ENCODE measurements at places on chromosomes 11 and 22.

DNA sequence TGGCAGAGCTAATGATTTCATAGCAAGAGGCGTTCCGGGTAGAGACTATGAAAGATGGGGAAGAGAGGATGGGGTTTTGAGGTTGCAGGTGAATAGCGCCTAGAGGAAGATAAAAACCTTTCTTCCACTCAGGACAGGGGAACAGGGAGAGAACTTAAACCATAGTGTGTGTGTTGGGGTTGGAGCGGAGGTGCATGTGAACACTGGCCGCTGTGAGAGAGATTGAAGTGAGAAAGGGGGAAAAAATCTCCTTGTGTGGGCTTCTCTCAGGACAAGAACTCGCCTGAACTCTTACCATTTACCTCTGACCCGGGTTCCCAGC, 3.4 kb downstream of the BSX start:
- DNase-seq: no peak

- DNase-seq: no peak
Observed at GRCh38 chr11:108871152-108871551, 206.3 kb downstream of the DDX10 start.

DNA sequence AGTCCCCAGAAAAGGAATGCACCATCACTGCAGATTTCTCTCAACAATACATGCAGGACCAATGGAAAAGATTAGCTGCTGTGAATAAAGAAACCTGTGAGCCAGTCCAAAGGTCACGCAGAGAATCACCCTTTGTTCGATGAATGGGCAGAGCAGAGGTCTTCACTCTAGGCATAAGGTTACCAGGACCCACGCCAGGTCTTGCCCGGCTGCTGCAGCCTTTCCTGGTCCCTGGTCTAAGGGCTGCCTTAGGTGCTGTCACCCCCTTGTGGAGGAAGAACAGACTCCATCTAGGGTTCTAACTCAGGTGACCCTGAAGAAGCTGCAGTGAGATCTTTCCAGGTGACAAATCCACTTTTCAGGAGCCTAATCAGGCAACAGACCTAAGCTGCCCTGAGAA, 29.0 kb upstream of the NAP1L4 start:
- peak; percentile 64 for DNase-seq

GRCh38 chr22:20663137-20663828, 110.6 kb upstream of the SERPIND1 start:
- DNase-seq: no peak

- no peak for DNase-seq
Observed at GRCh38 chr22:38043151-38044039, 13.8 kb upstream of the PICK1 start.

DNA sequence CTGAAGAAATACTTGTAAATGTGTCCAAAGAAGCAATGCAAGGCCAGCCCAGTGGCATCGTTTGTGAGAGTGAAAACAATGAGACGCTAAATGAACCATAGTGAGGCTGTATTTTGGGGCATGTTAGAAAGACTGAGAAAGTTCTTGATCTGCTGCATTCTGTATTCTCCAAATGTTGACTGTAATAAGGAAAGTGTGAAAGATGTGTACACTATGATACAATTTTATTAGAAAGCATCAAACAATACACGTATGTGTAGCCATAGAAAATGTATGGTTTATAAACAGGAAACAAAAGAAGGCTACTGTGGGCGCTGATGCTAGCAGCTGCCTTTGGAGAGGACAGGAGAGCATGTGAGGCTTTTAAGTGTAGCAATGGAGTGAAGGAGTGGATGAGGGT, 233.5 kb upstream of the E2F8 start:
- DNase-seq: no peak

GRCh38 chr11:130509942-130510341, 61.5 kb downstream of the ADAMTS15 start:
- DNase-seq: no peak

GRCh38 chr11:112650527-112650926, 310.7 kb upstream of the NCAM1 start:
- DNase-seq: no peak

- DNase-seq: no peak
Observed at GRCh38 chr11:60918939-60919265, 4.9 kb downstream of the TMEM109 start.

DNA sequence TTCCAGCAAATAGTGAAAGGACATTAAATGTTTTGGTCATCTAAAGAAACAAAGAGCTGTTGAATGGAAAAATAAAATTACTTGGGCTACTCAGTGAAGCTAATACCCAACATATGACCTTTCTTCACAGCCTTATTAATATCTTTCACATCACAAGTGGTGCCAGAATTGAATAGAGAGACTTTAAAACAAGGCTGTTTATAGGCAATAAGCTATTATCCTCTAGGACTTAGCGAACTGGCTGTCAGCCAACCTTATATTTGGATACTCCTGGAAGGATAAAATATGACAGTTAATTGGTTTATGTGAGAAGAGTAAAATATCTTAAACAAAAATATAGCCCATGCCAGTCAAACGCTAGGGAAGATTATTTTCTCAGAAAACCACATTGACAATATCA, 225.5 kb upstream of the BLID start:
- DNase-seq: no peak

- DNase-seq: no peak
Observed at GRCh38 chr11:14095882-14096281, 133.4 kb downstream of the SPON1 start.

GRCh38 chr11:9069256-9069655, 22.1 kb downstream of the SCUBE2 start:
- DNase-seq: no peak

GRCh38 chr11:61833471-61833870, 5.4 kb downstream of the FADS2 start:
- no peak for DNase-seq

DNA sequence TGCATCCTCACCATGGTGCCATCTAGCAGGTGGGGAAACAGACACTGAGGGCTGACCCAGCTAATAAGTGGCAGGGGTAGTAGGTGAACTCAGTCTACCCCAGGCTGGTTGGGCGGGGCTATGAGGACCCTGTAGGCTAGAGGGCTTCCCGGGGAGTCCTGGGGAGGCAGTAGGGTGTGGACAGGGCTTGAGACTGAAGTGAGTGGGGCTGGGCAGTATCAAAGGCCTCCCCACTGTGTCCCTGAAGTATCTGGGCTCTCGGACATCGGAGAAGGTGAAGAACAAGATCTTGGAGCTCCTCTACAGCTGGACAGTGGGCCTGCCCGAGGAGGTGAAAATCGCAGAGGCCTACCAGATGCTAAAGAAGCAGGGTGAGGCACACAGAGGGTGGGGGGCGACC, 11.4 kb downstream of the GGA1 start:
- no peak for DNase-seq

- no peak for DNase-seq
Observed at GRCh38 chr11:11882539-11882938, 40.8 kb downstream of the USP47 start.

GRCh38 chr22:22958621-22959020, 71.0 kb downstream of the IGLL5 start:
- no peak for DNase-seq

- no peak for DNase-seq
Observed at GRCh38 chr11:33116535-33116934, 44.7 kb downstream of the CSTF3 start.

DNA sequence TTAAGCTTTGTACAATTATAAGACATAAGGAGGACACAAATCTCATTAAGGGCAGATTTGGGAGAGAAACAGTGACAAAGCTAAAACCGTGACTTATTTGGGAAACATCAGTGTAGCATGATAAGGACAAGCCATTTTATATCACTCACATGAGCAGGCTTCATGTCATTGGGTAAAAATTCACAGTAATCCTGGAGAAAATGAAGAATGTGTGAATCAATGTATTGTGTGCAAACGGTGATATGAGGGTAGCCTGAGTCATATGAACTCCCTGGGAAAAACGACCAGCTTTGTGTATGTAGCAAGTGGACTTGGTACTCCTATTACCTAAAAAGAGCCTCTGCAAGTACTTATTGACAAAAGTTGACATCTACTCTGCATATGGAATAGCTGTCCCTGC, 6.0 kb upstream of the TRIM34 start:
- DNase-seq: no peak

GRCh38 chr22:34236527-34236926, 316.3 kb upstream of the LARGE1 start:
- no peak for DNase-seq

- DNase-seq: no peak
Observed at GRCh38 chr11:134140961-134141490, 72.2 kb downstream of the JAM3 start.

DNA sequence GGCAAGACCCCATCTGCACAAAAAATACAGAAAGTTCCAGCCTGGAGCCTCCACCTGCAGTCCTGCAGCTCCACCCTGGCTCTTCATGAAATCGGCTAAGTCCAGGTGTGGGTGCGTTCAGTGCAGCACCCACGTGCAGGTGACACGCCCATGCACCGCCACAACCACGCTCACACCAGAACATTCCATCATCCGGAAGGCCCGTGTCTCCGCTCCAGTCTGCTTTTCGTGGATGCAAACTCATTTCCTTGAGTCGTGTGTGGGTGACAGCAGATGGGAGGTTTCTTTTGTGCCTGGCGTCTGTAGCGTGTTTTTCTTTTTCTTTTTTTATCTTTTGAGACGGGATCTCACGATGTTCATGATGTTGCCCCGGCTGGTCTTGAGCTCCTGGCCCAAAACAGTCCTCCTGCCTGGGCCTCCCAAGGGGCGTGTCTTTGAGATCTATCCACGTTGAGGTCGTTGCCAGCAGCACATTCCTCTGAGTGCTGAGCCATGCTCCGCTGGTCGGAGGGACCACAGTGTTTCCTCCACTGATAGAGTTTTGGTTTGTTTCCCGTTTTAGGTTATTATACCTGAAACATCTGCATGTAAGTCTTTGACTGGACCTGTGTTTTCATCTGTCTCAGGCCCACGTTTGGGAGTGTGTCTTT, 7.2 kb downstream of the PTDSS2 start:
- DNase-seq: no peak

GRCh38 chr11:3929232-3929631, 73.8 kb downstream of the STIM1 start:
- no peak for DNase-seq

DNA sequence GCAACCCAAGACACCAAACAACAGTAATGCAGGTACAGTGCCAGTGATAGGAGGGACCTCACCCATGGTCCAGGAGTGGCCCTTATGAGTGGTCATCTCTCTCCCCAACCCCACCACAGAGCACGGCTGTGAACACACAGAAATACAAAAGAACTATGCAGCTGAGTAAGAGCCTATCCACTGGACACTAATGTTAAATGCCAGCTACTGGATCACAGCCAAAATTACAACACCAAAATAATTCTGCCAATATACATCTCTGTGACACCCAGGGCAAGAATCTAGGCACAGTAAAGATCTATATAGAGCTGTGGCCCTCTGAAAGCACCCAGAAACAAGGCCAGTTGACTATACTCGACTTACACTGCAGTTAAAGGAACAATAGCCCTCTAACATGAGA, 22.8 kb upstream of the GPR83 start:
- no peak for DNase-seq

DNA sequence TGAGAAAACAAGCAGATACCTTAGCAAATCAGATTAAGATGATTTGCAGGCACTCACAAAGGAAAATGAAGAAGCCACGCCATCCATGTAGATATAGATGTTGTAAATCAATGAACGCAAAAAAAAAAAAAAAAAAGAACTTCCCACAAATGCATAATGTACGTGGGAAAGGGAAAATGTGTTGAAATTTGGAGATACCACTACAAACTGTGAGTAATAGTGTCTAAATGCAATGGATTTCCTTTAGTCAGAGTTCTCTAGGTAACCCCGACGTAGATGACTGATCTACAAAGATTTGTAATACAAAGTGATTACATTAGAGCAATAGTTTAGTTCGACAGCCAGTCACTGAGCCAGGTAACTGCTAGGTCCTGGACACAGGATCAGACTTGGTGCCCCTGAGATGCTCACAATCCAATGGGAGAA, 783 bp upstream of the ANKRD54 start:
- DNase-seq: no peak

DNA sequence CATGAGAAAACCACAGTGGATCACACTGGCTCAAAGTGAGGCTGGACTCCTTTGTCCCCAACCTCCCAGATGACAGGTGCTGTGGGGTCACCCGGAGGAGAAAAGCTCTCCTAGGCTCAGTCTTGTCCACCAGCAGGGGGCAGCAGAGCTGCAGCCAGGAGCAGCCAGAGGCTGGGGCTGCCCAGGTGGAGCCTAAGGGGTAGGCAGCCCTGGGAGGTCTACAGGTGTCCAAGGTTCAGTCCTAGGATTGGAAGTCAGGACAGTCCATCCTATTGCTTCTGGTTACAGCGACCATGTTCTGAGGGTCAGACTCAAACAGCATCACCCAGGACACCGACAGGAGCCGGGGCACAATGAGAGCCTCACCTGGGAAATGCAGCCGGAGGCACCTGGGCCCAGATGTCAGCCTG, 77.6 kb upstream of the IGLL5 start:
- peak; percentile 19 for DNase-seq

All from GM13977 (cell line).